T-cell (primary cell): ENCODE measurements at places on chromosomes 12 and 14. TPM values are rescaled to one million over a fixed set of nuclear protein-coding genes. Genes with fewer than 3 reads are reported as not detected.

- DNase-seq: no peak
- no peaks in the 10 kb centered on the region for H3K4me1 ChIP-seq
- H3K27me3 ChIP-seq: no peaks in the 10 kb centered on the region
- H3K4me3 ChIP-seq: no peak overlapping the region
- H3K36me3 ChIP-seq: no peaks in the 10 kb centered on the region
- H3K27ac ChIP-seq: no peak overlapping the region
Observed at GRCh38 chr14:75198291-75198933, 22.0 kb upstream of the TMED10 start.

The CAMKK2 gene
- 13.6 TPM for total RNA-seq

DNA sequence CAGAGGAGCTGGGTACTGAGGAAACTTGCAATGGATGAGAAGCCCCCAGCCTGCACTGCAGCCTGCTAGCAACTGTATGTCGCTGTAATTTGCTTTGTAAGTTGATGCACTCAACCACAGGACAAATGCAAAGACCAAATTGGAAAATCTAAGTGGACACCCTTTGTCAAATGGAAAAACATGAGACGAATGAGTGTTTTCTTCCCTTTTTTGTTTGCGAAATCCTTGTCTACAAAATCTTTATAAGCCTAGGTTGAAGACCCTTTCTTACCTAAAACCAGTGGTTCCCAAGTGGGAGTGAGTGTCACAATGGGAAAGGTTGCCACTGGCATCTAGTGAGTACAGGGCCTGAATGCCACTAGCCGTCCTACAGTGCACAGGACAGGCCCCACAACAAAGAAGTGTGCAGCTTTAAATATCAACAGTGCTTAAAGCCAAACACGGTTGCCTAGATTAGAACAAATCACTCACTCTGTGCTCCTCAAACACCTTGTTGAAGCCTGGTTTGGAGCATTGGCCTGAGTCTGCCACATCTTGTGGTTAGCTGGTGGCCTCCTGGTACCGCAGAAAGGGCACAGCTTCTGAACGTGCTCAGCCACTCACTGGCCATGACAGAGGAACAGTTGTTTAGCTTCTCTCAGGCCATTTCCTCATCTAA is 7.6 kb upstream of the VASH1 start:
- H3K36me3 ChIP-seq: no peaks in the 10 kb centered on the region
- no peak overlapping the region for H3K4me3 ChIP-seq
- no peaks in the 10 kb centered on the region for H3K27me3 ChIP-seq
- DNase-seq: no peak
- no peaks in the 10 kb centered on the region for H3K4me1 ChIP-seq

DNA sequence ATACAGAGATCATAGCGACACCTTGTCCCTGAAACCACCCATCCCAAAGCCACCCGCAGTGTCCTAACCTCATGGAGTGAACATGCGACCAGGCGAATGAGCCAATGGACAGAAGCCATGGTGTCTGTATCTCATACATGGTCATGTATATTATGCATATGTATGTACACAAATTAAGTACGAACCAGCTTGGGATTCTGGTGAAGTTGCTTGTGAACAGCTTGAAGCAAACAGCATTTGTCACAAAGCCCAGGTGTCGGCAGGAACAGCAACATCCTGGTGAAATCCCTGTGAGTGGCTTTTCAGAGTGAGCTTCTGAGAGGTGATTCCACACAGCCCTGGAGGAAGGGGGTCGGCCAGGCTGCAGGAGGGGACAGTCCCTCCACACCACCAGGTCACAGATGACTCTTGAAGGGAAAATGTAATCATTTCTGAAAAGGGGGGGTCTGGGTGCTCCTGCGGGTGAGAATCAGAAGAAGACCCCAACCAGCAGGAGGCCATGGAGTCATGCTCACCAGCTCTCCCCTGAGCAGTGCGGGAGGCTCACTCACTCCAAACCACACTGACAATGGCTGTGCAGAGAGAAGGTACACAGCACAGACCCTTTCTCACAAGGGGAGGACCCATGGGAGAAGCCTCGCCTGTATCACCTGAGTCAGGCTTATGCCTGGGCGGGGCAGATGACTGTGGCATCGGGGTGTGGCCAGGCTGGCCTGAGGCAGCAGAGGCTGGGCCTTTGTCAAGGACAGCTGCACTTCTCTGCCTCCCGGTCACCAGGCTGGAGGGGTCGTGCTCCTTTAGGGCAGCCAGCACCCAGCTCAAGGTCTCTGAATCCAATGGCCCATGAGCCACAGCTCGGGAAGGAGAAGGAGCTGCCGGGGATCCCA is 14.3 kb downstream of the CHGA start:
- DNase-seq: no peak
- peaks cover 7% of the 10 kb centered on the region for H3K36me3 ChIP-seq
- no peaks in the 10 kb centered on the region for H3K27me3 ChIP-seq
- H3K4me1 ChIP-seq: no peaks in the 10 kb centered on the region
- no peak overlapping the region for H3K27ac ChIP-seq
- no peak overlapping the region for H3K4me3 ChIP-seq

The CCDC184 gene
- total RNA-seq: 0.38 TPM

DNA sequence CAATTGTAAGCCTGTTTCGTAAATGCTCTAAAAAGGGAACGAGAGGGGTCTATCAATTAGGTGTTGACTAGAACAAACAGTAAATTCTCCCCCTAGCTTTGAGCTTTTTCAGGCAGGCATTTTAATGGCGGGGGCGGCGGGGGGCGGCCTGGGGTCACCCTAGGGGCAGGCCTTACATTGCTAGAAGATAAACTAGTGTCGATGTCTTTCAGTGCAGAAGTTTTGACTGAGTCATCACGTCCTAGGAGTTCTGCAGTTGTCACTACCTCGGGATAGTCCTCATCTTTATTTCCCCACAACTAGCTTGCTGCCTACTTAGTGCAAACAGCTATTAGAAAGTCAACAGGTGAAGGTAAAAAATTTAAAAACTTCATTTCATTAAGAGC is 1.6 kb downstream of the ATP6V1D start:
- peaks cover 31% of the 10 kb centered on the region for H3K4me1 ChIP-seq
- H3K36me3 ChIP-seq: no peaks in the 10 kb centered on the region
- DNase-seq: no peak
- H3K4me3 ChIP-seq: no peak overlapping the region
- H3K27ac ChIP-seq: no peak overlapping the region
